KBM-7 (cell line): ENCODE measurements at places on chromosomes 13 and 19.

DNA sequence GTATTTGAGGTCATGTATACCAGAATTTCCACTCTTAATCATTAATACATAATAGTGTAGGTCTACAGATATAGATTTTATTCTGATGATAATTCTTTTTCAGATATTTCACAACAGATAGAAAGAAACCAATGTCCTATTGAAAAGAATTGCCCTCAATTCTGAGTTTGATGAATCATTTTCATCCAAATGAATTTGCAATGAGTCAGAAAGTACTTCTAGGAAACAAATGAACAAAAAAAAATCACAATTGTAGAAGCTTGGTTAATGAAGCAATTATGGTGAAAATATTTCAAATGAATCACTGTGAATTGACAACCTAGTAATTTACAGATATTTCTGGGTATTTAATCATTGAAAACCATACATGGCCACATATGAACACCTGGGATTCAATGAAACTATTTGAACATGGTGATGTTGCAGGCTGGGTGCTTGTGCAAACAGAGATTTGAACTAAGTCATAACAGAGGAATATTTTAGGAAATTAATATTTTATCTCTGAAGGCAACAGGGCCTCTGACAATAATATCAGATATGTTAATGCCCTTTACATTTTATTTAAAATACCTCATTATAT lies 360.9 kb downstream of the SLITRK5 start:
- DNase-seq = no peak

DNA sequence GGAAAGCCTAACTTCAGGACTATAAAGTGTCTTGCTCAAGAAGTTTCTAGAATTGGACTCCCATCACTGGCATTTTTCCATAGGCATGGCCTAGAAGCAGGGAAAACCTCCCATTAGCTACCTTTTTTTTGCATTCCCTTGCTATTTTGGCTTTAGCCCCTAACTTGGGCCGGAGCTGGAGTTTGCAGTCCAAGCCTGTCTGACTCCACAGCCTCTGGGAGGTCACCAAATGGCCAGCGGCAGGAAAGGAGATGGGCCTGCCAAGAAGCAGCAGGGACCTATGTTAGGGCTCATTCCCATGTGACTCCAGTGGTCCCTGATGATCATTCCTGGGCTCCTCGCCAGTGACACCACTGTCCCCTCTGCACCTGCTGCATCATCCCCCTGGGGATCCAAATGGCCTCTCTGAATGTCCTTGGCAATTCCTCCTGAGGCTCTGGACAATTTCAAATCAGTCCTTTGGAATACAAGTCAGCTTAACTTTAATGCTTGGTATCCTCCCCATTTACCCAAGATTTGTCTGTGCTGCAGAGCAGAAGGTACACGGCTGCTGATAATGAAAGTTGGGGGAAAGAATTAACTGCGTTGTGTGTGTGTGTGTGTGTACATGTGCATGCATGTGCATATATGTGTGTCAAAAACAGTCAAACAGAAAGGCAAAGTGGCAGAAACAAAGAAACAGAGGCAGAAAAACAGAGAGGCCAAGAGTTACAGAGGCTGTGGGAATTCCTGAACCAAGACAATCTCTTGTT lies 69.8 kb upstream of the SERP2 start:
- DNase-seq = no peak

DNA sequence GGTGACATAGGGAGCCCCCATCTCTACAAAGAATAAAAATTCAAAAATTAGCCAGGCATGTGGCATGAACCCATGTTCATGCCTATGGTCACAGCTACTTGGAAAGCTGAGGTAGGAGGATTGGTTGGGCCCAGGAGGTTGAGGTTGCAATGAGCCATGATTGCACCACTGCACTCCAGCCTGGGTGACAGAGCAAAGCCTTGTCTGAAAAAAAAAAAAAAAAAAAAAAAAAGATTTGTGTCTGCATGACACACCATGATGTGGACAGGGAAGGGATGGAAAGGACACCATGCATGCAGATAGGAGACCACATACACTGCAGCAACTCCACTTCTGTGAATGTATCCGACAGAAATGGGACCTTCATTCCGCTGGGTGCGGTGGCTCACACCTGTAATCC lies 34.0 kb upstream of the HOMER3 start:
- no peak for DNase-seq

DNA sequence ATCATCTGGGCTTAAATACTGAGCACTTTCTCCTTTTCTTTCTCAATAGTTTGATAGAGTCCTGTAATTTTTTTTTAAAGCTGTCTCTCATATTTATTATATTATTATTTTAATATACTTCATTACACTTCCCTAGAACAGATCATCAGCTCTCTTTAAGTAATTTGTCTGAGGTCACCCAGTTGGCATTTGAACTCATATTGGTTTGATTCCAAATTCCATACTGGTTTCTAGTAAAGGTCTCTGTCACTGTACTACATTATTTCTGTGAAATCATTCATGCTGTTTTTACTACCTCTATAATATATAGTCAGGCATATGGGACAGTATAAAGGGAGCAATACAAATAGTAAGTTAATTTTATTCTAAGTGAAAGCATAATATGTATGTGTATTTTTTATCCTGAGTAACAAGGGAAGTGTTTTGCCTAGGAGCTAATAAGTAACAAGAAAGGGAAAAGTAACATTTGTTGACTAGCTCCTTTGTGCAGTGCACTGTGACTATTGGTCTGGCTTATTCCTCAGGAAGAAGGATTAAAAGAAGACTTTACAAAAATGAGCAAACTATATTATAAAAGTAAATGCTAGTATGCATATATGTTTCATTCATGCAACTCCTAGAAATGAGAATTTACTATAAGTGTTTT lies 14.3 kb downstream of the LPAR6 start:
- DNase-seq = no peak

GRCh38 chr19:1250437-1251260 lies 2.3 kb downstream of the MIDN start:
- DNase-seq = peak; percentile 47

DNA sequence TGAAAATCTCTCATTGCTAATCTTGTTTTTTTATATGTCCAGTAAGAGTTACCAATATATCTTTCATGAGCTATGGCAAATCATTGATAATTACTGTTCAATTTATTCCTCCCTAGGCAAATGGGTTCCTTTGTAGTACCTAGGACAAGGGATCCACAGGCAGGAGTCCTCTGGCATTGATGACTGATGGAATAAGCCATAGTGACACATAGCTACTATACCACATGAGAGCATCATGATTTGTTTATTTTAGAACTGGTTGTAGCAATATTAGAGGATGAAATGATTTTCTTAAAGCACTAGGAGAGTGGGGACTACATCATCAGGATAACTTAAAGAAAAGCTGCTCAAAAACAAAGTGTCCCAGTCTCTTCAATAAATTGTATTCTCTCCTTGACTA lies 21.7 kb upstream of the MAB21L1 start:
- DNase-seq = no peak

GRCh38 chr19:19451429-19452242 lies 46.2 kb downstream of the GATAD2A start:
- DNase-seq = peak; percentile 74

- no peak for DNase-seq
These were observed 2.2 kb downstream of the C19orf33 start for GRCh38 chr19:38306236-38306635.

DNA sequence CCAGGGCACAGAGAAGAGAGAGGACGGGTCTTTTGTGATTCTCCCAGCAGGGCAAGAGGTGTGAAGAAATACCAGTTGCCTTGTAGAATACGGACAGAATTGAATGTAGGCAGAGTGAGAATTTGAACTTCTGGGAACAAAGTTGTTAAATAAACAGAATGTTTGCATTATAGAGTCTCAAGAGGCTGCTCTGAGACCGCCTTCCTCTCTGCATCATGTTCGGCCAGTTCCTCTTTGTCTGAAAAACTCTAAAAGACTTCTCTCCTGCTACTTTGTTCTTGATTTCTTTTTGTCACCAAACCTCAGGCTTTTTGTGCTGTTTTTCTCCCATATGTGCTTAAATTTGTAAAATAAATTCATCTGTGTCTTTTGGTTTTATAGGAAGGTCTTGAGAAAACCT lies 256.4 kb downstream of the DLEU7 start:
- DNase-seq = peak; percentile 12

DNA sequence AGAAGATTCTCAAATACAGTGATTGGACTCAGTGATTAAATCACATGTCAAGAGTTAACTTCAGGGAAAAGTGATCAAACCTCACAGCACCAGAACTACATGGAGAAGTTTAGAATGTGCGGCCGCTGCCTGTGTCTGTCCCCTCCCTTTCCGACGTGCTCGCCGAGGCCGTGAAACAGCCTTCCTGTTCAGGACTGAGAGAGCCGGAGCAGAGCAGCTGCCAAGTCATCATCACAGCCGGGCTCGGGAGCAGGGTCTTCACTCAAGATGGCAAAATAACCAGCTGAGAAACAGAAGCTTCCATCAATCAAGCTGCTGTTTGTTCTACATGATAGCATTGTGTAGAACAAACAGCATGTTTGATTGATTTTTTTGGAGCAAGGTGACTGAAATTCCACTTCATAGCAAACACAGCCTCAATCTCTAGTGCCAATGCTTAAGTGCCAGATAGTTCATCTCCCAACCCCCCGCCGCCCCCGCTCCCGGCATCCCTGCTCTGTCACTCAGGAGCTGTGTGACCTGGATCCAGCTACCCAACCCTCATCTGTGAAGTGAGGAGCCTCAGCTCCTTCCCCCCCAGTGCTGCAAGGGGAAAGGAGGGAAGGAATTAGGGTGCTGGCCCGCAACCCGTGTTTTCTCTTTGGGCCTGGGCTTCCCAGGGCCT lies 70.6 kb downstream of the HSPH1 start:
- DNase-seq = peak; percentile 18

DNA sequence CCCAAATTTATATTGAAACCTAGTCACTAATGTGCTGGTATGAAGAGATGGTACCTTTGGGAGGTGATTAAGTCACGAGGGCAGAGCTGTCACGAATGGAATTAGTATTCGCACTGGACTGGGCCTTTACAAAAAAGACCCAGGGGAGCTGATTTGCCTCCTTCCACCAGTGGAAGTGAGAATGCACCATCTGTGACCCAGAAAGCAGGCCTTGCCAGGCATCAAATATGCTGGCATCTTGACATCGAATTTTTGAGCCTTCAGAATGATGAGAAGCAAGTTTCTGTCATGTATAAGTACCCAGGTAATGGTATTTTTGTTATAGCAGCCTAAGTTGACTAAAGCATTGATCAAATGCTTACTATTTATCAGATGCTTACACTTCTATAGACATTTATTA lies 373.6 kb downstream of the FGF14 start:
- DNase-seq = no peak
